ENCODE measurements at places on chromosomes 2 and 18.
A peak's percentile ranks its signal among the peaks of the same experiment; 100 is the strongest.

DNA sequence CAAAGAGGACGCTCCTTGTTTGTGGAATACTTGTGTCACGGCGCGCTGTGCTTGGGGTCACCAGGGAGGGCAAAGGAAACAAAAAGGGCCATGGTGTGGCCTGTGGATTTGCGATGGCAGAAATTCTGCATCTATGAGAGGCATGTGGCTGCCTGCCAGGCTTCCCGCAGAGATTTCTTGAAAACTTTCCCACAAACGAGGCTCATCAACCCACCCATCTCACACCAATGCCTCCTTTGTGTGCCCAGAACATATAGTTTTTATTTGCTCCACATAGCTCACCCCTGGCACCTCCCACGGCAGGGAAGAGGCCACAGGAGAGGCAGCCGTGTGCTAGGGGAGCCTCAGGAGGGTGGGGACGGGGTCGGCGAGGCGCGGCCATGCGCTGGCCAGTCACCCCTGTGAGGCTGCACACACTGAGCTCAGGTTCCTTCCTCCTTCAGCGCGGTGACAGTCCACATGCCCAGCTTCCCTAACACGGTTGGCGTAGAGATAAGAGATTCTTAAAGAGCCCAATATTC lies 100.3 kb downstream of the MBP start:
- no peak for DNase-seq

DNA sequence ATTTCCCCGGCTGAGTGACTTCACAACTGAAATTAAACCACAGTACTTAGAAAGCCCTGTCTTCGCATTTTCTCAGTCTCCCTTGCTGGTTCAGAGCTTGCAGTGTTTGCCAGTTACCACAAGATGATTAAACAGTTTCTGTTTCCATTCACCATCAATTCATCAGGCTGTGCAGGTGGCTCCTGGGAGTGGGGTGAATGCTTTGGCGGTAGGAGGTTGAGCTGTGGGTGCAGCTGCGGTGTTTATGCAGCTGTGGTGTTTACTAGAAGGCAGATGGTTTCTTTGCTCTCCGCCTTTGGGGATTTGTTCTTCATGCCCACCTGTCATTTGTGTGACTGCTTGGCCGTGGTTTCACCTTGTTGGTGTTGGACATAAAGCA lies 16.1 kb downstream of the ACOXL start:
- no peak for DNase-seq

DNA sequence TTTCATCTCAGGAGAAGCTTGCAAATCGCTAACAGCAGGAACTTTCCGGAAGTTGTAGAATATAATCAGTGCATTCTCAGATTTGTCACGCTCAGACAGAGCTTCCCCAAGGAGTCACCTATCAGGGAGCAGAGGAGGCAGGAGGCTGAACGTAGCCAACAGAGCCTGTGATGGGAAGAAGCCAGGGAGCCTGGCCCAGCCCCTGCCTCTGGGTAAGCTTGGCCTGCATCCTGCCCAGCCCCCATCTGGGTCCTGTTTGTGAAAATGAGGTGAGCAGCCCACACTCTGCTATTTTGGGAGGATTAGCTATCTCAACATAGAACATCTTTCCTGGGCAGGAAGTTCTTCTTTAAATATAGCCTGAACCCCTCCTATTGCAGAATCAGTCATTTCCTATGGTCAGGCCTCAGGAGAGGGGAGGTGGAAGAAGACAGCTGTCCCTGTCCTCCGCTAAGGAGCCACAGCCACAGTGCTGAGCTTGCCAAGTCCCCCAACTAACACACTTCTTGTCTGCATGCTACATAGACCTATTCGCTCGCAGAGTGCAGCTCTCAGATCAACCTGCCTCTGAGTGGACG lies 19.2 kb upstream of the PKDCC start:
- no peak for DNase-seq

DNA sequence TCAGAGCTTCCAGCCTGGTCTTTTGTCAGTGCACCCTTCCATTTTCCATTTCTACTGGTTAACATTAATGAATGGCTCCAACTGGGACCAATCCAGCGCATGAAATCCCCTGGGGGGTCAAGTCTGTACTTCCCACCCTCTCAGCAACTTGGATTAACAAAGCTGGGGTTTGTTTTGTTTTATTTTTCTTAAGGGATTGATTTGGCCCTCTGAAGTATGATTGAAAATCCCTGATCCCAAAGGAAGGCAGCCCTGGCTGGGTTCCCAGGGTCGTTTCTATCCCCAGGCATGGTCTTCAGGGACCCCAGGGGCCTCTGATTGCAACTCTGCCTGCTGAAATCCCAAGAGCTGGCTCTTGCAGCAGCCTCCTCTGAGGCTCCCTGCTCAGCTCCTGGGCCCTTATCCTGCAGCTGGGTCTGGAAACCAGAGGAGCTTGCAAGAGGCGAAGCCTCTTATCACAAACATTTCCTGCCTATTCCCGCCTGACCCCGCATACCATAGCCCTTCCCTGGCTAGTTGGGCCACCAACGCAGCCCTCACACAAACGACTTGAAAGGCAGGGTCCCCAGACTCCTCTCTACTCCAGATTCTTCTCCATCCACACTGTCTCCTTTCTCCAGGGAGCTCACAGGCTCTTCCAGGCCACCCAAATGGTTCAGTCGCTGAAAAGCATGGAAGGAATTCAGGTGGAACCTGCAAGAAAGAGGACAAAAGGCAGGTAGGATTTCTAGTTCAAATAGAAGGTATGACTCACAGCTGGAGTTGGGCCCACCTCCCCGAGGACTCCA lies 109.7 kb upstream of the PKDCC start:
- DNase-seq = no peak

DNA sequence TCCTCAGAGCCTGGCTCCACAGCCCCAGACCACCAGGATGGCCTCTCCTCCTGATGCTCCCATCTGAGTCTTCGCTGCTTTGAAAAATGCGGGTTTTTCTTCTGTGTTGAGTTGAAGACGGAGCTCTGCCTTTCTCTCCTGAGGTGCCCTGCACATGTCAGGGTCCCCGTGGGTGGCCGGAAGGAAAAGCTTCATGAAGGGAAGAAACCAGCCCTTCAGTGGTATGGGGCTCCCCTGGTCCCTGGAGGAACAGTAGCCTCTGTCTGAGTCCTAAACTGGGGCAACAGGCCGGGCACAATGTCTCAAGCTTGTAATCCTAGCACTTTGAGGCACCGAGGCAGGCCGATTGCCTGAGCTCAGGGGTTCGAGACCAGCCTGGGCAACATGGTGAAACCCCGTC lies 54.7 kb upstream of the CAB39 start:
- DNase-seq = no peak

DNA sequence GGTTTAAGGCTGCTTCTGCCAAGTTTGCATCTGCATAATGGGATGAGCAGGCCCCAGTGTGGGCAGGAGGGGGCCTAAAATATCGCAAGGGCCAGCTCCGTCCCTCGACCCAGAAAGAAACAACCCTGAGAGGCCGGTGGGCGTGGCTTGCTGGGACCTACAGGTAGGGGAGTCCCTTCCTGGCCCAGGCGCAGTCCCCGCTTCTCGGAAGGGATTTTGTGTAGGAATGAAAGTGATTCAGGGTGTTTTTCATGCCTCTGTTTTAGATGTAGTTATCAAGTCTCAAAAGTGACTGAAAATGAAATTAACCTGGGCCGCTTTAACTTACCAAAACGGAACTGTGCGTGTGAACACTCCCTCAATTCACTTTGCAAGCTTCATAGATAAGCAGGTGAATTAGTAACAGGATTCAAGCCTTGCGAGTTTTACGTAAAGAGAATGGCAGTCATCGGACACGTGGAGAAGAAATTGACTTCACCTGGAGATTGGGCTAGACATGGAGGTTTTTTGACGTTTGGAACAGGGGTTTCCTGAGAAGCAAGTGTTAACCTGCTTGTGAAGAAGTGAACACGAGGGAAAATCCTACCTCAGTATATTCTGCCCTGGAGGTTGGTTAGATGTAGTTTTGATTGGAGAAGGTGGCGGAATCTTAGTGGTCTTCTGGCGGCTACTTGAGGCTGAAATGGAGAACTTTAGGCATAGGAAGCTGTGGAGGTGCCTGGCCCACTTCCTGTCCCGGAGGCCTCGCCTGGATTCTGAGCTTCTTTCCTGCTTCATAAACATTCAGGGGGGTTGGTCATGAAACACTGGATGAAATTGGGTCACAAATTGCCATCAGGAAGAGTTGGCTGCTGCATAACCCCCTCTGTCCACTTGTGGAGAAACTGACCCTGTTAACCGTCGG lies 1.7 kb downstream of the NCK2 start:
- peak; percentile 42 for DNase-seq

- DNase-seq = no peak
Observed at GRCh38 chr18:40452599-40452998, 1502.4 kb upstream of the PIK3C3 start.

DNA sequence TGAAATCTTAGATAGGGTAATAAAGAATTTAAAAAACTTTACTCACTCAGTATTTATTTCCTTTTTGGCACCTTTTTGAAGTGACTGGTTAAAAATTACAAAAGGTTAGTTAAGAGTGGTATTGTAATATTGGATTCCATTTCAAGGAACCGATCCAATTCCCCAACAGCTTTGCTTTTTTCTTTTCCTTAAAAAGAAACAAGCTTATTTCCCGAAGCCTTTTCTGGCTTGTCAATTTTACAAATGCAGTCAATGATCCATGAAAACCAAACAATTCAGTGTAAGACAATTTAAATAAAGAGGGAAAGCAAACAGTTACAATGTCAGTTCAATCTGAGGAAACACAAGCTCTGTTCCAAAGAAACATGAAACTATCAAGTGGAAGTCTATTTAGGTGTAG lies 200.2 kb downstream of the RIT2 start:
- no peak for DNase-seq

DNA sequence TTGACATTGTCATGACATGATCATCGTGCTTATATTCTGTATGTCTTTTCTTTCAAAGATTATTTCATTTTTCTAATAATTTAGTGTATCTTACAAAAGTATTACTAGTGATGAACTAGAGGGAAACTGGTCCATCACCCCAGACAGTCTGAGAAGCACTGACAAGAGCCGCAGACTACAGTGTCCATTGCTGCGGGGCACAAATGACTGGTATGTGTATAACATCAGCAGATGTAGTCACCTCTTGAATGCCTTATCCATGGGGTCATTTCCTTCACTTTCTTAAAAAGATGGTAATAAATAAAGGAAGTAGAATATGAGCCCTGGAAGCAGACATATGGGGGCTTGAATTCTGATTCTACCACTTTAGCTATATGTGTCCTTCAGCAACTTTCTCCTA lies 29.6 kb downstream of the NEMP2 start:
- DNase-seq = no peak

DNA sequence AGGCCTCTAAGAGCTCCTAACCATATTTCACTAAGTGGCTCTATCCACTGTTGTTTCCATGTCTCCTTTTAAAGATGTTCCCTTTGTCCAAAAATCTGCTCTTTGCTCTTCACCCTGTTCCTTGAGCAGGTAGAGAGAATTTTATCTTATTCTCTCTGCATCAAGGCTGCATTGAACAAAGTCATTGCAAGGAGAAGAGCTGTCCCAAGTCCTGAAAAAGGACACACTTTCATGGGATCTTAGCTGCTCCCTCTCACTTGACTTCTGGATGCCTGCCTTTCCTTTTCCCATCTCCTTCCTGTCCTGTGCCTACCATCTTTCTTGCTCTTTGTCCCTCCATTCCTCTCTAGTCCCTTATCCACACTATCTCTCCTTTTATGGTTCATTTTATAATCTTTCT lies 235.2 kb upstream of the THSD7B start:
- no peak for DNase-seq

GRCh38 chr18:32507093-32507492 lies 36.4 kb upstream of the GAREM1 start:
- no peak for DNase-seq

DNA sequence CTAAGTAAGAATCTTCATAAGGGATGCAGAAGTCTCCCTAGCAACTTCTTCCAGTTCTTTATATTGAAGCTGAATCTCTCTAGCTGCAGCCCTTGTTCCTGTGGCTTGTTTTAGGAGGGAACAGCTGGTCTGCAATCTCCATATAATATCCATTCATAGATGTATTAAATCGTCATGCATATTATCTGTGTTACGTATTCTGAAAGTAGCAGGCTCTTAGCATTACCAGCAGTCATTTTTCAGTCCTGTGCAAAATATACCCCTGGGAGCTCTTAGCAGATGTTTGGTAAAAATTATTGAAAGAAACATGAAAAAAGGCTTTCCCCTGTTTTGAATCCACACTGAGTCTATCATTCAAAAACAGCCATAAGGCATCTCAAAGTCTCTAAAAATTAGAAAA lies 385.3 kb downstream of the IRS1 start:
- no peak for DNase-seq

GRCh38 chr2:241062389-241063092 lies 39.5 kb downstream of the MTERF4 start:
- DNase-seq = no peak

- DNase-seq = no peak
Observed at GRCh38 chr18:27860011-27860410, 316.9 kb downstream of the CDH2 start.

DNA sequence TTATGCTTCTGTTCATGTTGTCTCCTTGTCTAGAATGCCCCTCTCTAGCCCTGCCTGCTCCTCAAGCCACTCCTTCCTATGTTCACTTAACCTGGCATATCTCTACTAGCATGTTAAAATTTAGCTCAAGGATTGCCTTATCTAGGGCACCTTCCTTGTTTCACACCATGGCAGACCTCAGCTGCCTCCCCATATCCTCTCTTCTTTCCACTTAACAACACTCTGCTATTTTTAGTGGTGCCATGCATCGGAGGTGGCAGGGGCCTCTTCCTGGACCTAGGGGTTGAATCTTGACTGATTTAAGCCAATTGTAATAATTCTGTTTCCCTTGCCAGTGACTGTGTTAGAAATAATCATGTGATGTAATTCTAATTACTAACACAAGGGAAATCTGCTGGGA lies 36.9 kb upstream of the FAM98A start:
- DNase-seq = no peak

GRCh38 chr2:217858519-217859491 lies 144.0 kb downstream of the TNS1 start:
- peak; percentile 63 for DNase-seq

- no peak for DNase-seq
Observed at GRCh38 chr2:192029089-192029488, 165.6 kb downstream of the TMEFF2 start.

GRCh38 chr18:54119524-54120019 lies 104.9 kb downstream of the MBD2 start:
- DNase-seq = no peak
